ENCODE measurements at places on chromosomes 3 and 15.

DNA sequence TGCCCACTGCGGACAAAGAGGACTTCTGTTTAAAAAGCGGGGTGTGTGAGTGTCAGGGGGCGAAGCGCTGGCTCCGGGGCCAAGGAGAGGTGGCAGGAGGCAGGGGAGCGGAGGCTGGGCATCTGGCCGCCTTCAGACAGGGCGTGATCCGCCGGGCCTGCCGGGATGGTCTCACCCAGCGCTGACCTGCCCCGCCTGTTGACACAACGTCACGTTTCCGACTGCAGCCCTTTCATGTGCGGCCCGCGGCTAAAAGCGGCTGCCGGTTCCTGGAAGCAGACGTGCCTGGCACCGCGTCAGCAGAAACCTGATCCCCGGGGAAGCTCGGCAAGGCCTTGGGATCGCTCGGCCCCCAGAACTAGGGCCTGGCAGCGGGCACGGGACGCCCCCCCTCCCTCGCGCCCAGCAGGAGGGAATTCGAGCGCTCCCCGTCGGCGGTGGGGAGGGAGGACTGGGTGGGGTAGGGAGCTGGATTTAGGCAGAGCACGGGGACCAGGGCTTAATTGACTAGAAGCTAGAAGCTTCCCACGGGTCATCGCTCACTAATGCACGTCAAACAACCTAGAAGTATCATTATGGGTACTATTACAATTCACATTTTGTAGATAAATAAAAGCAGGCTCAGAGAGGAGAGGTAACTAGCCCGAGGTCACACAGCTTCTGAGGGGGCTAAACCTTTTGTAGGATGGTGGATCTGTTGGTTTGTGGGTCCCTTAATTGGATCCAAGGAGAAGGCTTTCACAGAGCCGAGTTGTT lies 7.7 kb downstream of the BHLHE40 start:
- peak; percentile 79 for DNase-seq

DNA sequence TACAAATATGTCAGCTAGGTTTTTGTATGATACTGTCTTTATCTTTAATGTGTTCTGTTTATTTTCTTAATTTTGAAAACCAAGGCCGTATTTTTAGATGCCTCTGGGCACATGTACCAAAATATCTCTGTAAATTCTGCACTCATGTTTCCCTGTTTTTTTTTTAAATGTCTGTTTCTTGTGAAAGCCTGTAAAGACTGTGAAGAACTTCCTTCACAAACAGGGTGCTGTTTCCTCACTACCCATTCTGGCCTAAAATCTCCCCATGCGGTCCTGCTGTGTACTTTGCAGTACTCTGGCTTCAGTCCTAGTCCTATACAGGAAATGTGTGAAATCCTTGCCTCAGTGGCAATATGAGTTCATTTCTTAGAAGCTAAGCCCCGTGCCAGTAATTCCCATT lies 133.4 kb upstream of the ZBTB20 start:
- DNase-seq: no peak

DNA sequence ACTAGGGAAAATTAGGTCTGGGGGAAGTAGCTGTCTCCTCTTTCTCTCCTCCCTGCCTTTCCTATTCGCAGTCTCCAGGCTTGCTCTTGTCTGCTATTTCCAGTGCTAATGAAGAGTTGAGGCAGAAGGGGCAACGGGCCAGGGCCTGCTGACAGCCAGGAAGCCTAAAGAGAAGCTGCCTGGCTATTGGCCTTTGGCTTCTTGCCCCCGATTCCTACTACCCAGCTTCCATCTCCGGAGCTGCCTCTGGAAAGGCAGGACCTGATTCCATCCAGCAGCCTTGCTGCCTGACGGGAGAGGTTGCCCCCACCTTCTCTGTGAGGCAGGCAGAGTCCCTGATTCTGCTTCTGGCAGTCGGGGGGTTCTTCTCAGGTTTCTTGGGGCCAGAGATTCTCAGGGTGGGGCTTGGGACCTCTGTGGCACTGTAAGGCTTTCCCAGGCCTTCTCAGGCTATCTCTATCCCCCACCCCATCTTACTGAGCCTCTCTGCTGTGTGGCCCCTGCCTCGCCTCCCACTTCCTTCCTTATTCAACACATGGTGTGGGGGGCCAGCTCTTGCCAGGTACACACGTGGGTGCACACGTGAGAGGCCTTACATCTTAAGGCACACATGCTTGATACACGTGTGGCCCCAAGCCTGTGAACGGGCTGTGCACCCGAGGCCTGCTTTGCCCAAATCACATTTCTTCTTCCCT lies 18.2 kb upstream of the JMJD7 start:
- no peak for DNase-seq

DNA sequence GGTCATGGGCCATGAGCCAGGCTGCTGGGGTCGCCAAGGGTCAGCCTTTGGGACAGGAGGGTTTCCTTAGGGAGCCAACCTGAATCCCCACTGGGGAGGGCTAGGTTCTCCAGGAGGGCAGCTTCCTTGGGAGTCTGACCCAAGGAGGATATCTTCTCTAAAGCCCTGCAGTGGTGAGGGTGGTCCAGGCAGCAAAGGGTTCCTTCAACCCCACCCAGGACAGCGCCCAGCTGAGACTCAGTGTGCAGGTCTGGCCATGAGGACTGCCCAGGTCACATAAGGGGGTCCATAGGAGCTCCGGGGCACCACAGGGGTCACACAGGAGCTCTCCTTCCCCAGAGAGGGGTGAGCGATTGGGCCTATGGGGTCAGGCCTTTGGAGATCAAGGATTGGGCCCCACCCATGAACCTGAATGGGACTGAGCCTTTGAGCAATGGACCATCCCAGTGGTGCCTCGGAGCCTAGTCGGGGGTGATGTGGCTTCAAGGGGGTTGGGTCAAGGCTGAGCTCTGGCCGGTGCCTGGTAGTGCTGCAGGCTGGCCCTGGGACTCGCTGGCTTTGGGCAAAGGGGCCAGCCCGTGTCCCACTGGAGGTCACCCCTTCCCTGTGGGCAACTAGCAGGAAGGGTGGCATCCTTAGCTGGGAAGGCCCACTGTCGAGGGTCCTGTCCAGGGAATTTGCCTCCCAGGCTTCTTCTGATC lies 216.5 kb downstream of the SNRPN start:
- no peak for DNase-seq

DNA sequence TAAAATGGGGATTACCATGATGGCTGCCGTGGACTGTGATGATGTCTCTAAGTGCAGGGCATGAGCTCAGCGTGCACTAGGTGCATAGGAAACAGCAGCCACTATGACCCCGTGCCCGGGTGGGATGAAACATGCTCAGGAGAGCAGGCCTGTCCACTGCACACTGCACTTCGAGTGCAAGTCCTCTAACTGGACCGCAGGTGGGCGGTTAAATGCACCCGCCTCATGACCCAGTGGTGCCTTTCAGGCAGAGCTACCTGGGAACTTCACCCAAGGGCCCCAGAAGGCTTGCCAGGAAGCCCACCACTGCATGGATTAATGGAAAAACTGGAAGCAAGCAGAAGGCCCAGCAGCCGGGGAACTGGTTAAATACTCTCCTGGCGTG lies 34.0 kb downstream of the PRKCD start:
- no peak for DNase-seq

DNA sequence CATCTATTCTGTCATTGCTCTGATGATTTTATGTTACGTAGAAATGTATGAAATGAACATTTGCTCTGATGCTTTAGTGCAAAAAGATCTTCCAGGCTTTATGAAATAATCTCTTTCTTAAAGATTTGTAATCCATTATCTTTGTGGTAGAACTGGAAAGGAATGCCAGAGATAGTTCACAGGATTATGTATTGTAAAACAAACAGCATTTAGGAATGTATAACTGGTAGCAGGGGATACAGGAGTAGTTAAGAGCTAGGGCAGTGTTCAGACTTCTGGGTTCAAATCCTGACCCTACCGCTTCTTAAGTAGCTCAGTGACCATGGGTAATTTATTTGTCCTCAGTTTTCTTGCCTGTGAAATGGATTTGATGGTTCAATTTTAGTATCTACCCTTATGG lies 429.8 kb upstream of the TPM1 start:
- no peak for DNase-seq

GRCh38 chr3:13272831-13273603 lies 147.1 kb downstream of the NUP210 start:
- no peak for DNase-seq

GRCh38 chr15:84813931-84814330 lies 3.2 kb upstream of the ALPK3 start:
- DNase-seq: no peak

DNA sequence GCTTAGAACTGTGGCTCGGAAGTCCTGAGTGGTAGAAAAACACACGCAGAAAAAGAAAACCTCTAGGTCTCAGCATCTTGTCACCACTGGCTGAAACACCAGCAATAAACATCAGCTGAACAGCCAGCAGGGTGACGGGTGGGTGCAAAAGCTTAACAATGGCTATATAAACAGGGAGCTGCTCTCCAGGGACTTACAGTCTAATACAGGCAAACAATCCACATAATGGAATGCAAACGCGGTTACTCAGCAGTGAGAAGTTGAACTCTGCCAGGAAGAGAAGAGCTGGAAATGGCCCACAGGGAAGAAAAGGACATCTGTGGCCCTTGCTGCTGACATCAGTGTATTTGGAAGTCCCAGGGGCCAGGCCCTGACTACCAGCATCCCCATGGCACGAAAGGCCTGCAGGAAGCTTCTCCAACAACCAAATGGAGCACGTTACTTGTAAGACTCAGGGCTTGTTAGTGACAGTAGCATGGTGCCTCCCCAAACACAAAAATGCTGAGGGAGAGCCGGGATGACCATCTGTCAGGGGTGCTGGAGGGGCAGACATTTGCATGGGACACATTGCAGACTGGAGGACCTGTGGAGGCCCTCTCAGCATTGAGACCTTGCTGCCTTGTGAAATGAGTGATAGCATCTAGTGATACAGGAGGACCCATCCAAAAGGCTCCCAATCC lies 3.0 kb downstream of the HEG1 start:
- no peak for DNase-seq

DNA sequence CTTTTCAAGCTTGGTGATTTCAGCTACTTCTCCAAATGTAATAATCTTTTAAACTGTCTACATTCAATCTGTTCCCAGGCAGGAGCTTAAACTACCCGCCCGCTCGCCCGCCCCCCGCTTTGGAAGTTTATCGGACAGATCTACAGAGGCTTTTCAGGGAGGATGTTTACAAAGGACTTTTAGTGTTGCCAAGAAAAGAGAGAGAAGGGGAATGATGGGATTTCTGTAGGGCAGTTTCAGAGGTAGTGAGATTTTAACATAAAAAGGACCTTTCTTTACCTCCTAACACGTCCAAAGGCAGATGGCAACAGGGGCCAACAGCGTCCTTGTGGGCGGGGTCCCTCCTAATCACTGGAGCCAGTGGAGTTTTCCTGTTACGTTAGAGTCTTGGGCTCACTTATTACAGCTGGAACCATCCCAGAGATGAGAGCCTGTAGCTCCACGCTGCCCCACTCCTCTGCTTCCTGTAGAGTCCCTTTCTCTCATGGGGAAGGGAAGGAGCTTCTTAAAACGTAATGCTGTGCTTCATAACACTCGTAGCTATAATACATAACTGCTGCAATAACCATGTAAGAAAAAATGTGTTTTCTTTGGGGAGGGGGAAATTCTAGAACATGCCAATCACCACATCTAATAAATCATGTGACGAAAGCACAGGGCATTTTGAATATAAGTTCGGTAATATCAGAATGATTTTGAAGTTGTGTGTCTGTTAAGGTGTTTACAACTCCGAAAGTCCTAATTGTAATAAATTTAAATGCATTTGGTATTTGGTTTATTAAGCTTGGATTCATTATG lies 30.9 kb downstream of the HES1 start:
- DNase-seq: no peak

DNA sequence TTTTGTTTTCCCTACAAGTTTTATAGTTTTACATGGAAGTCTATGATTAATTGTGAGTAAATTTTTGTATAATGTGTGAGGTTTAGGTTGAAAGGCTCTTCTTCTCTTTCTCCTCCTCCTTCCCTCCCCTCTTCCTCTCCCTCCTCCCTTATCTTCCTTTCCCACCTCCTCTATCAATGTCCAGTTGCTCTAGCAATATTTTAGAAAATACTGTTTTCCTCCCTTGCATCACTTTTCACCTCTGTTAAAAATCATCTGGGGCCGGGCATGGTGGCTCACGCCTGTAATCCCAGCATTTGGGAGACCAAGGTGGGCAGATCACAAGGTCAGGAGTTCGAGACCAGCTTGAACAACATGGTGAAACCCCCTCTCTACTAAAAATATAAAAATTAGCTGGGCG lies 119.4 kb downstream of the FNDC3B start:
- DNase-seq: no peak

- no peak for DNase-seq
Observed at GRCh38 chr3:9291821-9292410, 42.5 kb upstream of the SRGAP3 start.

DNA sequence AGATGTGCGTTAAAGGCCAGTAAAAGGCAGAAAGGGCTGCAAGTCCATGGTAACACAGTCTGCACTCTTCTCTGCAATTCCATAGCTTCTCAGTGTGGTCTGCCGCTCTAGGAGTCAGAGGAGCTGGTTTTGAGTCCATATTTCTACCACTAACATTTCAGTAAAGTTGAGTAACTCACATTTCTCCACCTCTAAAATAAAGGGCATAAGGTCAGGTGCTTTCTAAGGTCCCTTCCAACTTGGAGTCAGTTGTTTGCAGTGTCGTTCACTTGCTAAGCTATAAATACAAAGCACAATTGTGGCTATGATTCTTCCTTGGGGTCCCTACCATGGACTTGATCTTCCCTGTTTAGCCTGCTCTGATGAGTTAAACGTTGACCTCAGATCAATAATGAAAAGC lies 171.1 kb downstream of the P3H2 start:
- DNase-seq: no peak

DNA sequence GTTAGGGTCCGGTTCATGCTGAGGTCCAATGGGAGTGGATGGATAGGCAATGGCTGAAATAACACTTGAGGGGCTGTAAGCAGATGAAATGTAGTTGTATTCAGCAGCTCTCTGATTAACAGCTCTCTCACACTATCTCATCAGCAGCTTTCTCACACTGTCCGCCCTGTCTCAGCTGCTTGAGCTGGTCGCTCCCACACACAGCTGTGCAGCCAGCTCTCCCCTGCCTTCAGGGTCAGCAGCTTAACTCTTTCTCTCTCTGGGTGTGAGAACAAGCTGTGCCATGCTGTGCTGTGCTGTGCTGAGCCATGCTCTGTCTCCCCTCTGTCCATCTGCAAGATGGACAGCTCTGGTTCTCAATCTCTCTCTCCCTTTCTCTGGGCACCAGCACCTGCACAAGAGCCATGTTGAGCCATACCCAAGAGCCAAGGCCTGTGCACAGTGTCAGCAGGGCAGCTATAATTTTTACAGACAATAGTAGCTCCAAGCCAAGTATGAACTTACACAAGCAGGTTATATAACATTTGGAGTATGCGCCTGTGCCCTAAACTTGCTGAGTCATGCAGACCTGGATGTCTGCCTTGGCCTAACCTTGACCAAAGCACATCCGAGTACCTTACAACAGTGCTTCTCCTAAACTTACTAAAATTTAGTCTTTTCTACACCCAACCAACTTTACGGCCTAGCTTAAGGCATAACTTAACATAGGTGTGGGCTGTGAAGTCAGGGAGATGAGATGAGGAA lies 291.3 kb upstream of the TRIM42 start:
- no peak for DNase-seq

- no peak for DNase-seq
Observed at GRCh38 chr15:90924375-90924774, 8.0 kb downstream of the HDDC3 start.

Measured in liver (tissue), 10 donors.